ENCODE measurements at places on chromosomes 12 and 14.
A peak's percentile ranks its signal among the peaks of the same experiment; 100 is the strongest.

DNA sequence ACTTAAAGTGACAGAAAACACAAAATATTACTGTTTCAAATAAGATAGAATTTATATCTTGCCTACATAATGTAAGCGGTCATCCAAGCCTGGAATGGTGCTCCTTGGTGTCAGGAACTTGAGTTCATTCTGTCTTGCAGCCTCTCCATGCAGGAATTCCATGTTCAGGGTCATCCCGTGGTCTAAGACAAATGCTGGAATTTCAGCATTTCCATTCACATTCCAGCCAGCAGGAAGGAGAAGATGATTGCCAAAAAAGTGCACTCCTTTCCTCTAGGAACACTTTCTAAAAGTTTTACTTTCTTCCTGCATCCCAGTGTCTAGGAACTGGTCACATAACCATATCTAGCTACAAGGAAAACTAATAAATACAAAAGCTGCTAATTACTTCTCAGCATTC, 106.3 kb downstream of the PTPRO start:
- DNase-seq: no peak

DNA sequence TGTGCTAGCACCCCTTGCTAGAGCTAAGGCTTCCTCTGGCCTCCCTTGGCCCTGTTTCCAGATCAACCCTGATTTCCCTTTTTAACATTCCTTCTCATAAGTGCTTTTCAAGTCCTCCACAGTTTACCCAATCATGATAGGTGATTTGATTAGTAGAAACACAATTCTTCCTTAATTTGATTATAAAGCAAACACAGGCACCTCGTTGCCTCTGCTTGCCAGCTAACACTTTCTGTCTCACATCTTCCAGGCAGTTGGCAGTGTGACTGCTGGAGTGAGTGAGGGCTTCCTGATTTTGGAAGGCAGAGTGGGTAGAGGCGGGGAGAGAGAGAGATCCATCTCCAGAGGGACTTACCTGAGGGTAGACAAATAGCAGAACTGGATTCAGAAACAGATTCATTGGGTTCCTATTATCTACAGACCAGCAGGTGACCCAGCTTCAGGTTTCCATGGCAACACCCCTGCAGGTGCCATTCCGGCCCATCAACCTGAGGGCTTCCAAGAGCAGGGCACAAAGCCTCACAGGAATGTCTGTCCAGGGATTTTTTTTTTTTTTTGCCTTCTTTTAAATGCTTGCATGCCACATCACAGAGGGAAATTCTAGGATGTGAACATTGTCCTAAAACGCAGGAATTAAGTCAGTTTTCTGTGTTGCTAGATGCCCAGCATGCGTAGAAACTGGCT, 77.7 kb downstream of the PLXNC1 start:
- no peak for DNase-seq

DNA sequence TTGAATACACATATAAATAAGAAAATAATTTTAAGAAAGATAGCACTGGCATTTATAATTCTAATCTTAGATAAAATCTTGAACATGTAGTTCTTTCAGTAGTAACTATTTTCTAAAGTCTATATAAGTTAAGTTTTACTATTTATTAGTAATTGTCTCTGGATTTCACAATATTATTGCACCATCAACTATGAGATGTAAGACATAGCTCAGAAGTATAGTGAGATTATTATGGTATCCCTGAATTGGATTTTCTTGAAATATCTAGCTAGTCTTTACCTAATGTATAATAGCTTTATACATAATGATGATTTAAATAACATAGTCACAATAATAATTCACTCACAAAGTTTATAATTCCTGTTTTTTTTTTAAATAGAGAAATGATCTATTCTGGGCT, 6.7 kb downstream of the CLEC12A start:
- no peak for DNase-seq

DNA sequence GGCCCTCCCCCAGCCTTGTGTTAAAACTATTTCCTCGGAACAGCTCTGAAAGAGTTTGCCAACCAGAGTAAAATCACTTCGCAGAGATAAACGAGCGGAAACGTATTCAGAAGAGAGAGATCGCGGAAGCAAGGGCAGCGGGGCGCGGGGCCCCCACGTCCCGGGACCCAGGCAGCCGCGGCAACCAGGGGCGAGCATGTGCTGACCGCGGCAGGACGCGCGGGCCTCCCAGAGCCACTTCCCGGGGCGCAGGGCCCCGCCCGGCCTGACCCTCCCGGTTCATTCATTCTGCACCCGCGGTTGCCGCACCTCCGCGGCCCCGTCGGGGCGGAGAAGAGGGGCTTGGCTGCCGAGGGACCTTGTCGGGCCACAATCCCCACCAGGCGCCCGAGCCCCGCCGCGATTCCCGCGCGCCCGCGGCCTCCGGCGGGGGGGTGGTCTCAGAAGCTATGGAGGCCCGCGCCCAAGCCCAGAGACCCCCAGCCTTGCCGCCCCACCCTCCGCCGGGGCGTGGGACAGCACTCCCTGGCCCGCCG, 598 bp downstream of the UBE2N start:
- no peak for DNase-seq

GRCh38 chr12:106455111-106455510, 97.6 kb downstream of the POLR3B start:
- no peak for DNase-seq

- no peak for DNase-seq
Observed at GRCh38 chr14:96592591-96593386, 90.6 kb downstream of the PAPOLA start.

DNA sequence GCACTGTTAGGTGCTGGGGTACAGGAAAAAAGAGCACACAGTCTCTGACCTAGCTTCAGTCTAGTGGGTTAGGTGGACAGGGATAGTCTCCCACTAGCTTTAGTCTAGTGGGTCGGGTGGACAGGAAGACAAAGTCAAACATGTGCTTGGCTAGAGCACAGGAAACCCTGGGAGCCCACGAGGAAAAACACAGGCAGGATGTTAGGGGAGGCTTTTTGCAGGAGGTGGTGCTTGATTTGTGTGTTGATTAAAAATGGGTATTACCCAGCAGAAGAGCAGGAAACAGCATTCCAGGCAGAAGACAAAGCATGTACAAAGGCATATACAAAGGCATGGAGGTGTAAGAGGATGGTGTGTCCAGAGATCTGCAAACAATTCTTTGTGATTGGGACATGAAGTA, 23.3 kb downstream of the SLC38A2 start:
- no peak for DNase-seq

DNA sequence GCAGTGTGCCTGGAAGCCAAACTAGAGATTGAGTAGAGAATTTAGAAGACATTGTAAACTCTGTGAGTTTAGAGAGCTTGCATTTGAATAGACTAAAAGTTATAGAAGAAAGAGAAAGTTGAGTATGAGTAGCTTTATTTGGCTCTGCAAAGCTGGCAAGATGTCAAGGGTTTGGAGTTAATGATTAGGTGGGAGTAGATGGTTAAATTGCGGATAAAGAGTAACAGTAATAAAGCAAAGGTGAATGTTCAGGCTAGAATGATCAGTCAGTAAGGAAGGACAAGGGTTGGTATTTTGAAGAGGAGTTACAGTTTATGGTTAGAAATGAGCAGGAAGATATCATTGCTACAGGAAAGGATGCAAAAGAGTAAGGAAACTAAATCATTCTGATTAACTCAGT, 5.2 kb downstream of the PPM1A start:
- no peak for DNase-seq

DNA sequence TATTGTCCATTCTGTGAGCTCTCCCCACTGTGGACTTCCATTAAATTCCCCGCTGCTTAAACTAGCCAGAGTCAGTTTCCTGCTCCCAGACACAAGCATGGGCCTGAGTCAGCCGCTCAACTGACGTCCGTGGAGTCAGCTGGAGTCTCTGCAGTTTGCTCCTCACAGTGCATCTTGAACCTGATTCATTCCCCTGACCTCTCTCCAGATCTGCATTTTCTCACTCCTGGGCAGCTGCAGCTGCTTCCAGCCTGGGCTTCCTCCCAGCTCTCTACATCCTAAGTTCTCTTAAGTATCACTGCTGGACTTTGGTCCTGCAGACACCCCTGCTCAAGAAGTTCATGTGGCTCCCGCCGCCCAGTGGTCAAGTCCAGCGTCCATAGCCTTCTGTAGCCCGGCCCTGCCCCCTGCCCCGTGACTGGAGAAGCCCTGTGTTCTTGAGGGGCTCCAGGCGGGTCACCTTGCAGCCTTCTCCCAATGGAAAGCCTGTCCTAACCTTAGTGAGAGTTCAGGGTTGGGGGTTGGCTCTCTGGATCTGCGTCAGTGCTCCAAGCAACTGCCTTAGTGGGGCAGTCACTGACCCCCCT, 20.0 kb downstream of the NFKBIA start:
- peak; percentile 85 for DNase-seq

DNA sequence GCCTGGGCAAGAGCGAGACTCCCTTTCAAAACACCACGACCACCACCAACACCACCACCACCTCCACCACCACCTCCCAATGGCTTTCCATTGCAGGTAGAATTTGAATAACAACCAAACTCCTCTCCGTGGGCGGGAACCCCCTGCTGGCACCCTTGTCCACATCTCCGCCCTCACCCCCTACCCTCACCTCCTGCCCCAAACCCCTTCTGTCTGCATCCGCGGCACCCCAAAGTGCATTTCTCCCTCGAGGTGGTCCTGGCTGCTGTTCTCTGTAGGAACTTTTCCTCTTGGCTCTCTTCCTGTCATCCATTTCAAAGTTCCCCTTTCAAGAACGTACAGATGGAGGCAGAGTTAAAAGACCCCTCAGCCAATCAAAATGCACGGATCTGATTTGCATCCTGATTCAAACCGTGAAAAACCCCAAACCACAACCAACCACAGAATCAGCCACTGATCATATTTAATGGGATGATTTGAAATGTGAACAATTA, 3.8 kb downstream of the SDSL start:
- DNase-seq: no peak

GRCh38 chr12:18101043-18101442, 11.1 kb upstream of the RERGL start:
- no peak for DNase-seq

Measured in pulmonary artery endothelial cell (primary cell).